Left renal pelvis (tissue), 4 donors: ENCODE measurements at places on chromosomes 16 and 17.

DNA sequence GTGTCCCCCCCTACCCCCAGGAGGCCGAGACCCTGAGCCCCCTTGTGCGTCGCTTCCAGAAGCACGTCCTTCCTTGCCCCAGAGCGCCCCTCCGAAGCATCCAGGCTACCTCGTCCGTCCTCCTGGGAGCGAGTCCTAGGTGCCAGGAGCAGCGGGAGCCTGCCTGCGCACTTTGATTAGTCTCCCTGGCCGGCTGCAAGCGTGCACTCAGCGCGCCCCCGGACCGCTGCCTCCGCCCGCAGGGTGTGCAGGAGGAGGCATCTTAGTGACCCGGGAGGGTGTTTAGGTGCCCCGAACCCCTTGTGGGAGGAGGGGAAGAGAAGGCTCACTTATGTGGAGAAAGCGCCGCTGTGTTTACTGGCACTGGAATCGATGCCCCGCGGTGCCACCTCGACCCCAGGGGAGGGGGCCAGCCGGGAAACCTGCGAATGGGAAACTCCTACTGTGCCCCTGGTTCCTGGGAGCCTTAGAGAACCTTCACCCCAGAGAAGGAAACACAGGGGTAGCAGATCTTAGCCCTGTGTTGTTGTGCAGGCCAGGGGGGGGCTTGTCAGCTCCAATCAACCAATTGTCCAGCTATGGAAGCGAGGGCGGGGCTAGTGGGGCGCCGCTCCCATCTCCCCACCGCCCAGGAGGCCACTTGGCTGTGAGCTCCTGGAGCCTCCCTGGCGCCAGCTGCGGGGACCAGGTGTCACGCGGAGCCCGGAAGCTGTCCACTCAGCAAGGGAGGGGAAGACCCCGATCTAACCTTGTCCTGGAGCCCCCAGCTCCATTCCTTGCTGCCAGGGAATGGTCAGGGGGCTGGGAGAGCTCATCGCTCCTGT, 922.8 kb upstream of the EEF2KMT start:
- DNase-seq, result no peak

GRCh38 chr17:78272181-78272913, 40.9 kb downstream of the TMEM235 start:
- peak; percentile 77 for DNase-seq

- no peak for DNase-seq
These were observed 11.8 kb upstream of the SECTM1 start for GRCh38 chr17:82345151-82345976.

GRCh38 chr16:11768849-11769248, 26.2 kb upstream of the TXNDC11 start:
- DNase-seq, result no peak

DNA sequence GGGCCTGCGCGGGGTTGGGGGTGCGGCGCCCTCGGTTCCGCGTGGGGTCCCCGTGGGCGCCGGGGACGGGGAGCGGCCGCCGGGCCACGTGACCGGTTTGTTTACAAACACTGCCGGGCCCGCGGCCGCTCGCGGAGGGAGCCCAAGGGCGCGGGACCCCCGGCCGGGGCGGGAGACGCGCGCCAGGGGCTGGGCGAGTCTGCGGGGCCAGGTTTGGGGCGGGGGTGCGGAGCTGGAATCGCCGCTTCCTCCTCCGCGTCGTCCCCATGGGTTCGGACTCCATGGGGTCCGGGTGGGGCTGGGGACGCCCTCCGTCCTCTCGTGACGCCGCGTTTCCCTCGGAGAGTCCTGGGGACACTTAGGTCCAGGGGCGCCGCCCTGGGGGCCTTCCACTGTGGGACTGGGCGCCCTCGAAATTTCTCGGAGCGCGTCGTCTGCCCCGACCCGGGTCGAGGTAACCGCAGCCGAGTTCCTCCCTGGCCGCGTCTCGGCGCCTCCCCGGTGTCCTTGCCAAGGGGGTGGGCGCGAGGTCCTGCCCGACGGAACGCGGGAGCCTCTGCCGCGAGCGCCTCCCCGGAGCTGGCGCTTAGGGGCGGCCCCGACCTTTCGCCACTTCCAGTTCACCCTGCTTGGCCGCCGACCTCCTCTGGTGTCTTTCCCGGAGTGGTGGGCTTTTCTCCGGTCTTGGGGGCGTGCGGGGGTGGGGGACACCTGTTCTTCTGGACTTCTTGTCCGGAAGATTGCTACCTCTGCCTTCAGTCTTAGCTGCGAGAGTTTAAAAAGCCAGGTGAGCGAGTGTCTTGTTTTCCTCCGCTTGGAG, 684 bp downstream of the YPEL2 start:
- no peak for DNase-seq

DNA sequence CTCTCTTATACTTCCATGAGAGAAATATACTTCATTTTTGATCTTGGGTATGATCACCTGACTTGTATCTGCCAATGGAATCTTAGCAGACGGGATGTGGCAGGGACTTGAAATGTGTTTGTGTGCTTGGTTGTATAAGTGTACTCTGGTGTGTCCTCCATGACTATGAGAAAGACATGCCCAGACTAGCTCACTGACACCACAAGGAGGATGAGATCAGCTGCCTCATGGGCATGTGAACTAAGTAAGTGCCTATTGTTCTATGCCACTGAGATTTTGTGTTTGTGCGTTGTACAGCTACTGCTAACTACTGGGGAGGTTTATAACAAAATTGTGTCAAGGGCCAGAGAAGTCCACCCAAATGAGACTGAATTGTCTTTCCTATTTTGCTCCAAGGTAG, 402.2 kb upstream of the SALL1 start:
- DNase-seq, result no peak

- DNase-seq, result no peak
These were observed 5.6 kb upstream of the ANKS4B start for GRCh38 chr16:21227866-21228265.

- DNase-seq, result no peak
These were observed 453.3 kb downstream of the KCNJ2 start for GRCh38 chr17:70622368-70623260.

GRCh38 chr16:30658731-30659506, 688 bp downstream of the FBRS start:
- DNase-seq, result no peak

DNA sequence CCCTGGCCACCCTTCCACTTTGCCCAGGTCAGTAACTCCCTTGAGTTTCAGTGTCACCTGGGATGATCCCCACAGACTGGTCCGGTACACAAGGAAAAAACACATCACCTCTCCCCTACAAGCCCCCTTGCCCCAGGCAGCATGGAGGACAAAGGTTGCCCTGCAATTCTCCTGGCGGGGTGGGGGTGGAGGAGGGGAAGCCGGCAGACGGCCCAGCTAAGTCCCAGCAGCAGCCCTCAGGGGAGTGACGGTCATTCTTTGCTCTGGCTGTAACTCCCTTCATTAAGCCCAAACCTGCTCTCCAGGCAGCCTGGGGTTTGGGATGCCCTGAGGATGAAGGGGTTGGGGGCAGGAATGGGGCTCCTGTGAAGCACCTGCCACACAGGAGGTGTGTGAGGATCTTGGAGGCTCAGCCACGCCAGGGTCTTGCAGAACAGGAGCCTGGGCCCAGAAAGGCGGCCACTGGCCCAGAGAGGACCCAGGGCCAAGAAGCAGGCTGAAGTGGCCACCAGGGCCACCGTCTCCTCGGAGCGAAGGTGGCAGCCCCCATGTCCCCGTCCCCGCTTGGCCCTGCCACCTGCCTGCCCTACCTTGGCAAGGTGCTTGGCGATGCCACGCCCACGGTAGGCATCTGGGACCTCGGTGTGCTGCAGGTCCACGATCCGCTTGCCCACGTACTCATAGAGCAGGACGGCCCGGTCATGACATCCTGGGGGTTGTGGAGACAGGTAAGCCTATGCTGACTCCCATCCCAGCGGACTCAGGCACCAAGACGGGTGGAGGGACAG, 9.5 kb downstream of the NATD1 start:
- DNase-seq, result no peak
